ENCODE measurements at places on chromosomes 5 and 9.

DNA sequence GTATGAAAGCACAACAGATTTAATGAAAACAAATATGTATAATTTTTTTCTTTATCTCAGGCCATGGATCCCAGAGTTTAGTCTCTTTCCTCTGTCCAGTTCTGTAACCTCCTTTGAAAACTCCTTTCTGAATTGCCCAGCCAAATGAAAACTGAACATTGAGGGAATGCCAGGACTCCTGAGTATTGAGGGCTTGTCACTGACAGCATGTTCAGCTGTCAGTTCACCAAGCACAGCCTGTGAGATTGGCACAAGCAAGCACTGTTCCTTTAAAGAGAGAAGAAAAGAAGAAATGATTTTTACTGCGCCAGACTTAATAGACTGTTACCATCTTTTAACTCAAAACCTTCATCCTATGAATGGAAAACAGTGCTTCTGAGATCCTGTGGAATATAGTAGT, 27.3 kb downstream of the TTC1 start:
- no peak for DNase-seq

DNA sequence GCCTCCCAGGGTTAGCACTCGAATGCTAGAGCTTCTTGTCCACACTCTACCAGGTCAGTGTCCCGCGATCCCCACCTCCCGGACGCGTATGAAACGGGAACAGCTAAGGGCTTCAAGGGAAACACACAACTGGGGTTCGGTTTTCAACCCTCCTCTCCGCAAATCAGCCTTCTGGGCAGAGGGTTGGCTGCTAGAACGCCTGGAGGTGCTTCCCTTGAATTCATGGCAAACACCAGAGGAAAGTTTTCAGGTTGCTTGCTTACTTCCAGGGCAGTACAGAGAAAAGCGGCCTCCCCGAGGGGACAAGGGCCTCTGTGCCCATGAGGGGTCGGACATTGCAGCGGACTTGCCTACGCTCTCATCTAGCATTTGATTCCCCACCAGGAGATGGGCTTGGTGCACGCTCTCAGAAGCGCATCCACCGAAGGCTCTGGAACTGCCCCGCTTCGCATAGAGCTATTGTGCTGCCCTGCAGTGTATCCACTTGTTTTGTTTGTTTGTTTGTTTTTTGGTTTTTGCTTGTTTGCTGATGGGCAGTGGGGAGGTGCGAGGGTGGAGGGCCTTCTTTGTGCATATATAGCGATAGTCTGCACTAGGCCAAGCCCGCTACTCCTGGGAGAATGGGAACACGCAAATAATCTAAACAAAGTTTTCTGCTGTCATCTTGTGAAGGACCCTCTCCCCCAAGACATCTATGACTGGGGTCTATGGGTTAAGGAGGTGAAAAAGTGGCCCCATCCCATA, 1.3 kb upstream of the DMRT3 start:
- no peak for DNase-seq

DNA sequence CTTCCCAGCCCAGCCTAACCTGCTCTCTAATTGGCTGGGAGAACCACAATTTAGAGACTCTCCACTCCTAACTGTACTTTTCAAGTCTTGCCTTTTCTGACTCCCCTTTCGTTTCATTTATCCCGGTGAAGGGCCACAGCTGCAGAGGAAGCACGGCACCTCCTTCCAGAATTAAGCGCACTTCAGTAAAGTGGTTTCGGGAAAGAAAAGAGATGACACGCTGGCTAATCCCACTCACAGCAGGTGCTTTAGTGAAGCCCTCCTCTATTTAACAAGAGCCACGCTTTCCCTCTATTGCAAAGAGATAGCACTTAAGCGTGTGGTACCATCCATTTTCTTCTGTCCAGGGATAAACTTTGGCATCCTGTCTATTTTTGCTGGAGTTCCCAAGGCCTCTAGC, 4.8 kb downstream of the DNAH5 start:
- DNase-seq = no peak

- no peak for DNase-seq
These were observed 211.9 kb upstream of the TRIM32 start for GRCh38 chr9:116475201-116475600.

DNA sequence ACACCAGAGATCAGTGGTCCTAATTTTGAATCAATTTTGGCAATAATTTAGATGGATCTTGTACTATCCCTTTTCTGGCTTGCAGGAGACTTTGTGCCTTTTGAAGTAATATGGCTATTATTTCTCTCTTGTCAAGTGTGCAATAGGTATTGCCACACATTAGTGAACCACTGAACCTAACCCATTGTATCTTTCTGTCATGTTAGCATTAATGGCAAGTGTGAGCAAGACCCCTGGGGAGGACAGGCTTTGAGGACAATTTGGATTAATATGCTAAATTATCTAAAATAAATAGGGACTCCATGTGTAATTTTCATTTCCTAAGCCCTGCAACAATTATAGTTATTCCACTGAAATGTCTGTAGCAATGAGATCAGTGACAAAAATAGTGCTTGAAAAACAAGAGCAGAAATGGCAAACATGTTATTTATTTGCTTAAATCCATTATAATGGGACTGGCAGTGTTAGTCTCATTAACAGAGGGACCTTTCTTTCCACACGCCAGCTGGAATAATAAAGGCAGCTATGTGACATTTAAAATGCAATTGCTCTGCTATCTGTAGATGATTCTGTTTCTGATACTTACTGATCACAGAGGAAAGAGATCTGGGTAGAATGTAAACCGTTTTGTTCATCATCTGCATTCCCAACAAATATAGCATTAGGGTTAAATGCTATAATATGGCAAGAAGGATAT, 753.3 kb upstream of the ZNF608 start:
- DNase-seq = no peak

GRCh38 chr9:75185585-75186170, 97.4 kb downstream of the OSTF1 start:
- no peak for DNase-seq

DNA sequence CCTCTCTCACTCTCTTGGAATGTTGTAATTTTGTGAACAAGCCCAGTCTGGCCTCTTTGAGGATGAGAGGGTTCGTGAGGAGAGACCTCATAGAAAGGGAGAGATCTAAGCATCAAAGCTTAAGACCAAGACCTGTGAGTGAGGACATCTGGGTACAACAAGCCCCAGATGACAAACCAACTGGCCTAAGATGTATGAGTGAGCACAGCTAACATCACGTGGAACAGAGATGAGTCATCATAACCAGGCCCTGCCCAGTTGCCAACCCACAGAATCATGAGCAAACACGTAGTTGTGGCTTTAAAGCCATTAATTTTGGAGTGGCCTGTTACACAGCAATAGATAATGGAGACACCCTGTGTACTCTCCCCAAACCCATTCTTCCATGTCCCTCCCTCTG, 439.1 kb upstream of the KIF2A start:
- DNase-seq = no peak

Data from amniotic stem cell (primary cell).